ENCODE measurements at places on chromosomes 5 and 9.
A peak's percentile ranks its signal among the peaks of the same experiment; 100 is the strongest.

- DNase-seq: no peak
These were observed 461.0 kb downstream of the GADD45G start for GRCh38 chr9:90065851-90066250.

DNA sequence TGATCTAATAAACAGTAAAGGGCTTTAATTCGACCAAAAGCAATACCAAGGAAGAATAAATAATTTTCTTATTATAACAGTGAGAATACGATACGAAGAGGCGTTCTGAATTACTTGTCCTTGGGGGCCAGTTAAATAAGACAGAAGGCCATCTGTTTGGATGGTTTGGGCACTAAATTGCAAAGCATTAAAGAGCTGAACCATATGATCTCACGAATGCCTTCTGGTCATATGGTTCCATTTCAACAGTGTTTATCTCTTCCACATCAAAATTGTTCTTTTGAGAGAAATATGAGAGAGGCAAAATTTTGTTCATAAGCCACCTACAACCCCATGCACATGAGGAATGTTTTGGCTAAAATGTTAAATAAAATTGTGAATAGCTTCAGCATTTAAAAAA is 605.4 kb downstream of the PTPRD start:
- DNase-seq: no peak

DNA sequence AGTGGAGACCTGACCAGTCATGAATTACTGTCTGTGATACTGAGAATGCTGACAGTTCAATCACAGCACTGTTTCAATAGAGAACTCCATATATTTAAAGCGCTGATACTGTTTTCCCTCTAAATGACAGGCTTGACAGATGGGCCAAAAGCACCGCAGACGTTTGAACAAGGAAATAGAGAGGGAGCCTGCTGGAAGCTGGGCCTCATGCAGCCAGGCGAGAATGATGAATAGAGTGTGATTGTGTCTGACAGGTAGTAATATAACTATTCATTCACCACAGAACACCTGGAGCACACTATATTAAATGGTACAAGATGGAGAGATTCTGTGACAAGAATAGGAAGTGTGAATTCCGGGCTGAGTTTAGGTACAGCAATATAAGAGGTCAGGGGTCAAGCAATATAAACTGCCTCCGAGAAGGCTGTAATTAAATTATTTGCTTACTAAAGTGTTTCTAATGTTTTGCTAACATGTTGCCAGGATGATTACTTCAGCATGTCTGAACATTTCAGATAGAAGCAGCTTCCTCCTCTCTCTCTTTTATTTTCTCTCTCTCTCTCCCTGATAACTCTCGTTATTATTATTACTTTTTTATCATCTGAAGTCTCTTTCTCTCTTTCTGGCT is 297.7 kb downstream of the CSNK1G3 start:
- DNase-seq: no peak

- no peak for DNase-seq
These were observed 95.3 kb downstream of the ZNF608 start for GRCh38 chr5:124650951-124651662.

DNA sequence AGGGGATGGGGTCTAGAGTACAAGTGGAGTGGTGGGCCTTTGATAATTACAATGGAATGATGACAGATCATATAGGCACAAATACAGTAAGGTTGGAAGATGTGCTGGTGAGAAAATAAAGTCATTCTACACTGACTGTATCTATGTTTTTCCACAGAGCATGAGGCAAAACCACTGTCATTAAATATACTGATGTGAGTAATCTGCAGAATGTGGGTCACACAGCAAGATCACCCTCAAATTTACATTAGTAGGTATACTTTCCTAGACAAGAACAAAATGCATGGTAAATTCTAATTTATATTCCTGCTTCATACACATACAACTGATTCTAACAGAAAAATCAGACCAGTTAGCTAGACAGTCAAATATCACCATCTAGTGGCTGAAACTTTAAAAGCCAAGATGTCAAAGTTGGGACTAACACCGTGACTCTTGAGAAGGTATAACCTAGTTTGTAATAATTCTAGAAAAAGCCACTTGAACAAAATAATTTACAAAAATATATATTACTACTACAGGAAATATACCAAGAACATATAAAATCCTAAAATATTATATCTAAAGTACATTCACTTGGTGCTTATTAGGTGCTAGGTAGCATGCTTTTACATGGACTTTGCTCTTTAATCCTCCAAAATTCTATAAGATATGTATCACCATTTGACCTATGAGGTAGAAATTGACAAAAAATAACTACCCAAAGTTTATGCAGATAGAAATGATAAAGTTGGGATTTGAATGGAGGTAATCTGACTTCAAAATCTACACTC is 19.5 kb downstream of the TTC33 start:
- DNase-seq: peak; percentile 68

DNA sequence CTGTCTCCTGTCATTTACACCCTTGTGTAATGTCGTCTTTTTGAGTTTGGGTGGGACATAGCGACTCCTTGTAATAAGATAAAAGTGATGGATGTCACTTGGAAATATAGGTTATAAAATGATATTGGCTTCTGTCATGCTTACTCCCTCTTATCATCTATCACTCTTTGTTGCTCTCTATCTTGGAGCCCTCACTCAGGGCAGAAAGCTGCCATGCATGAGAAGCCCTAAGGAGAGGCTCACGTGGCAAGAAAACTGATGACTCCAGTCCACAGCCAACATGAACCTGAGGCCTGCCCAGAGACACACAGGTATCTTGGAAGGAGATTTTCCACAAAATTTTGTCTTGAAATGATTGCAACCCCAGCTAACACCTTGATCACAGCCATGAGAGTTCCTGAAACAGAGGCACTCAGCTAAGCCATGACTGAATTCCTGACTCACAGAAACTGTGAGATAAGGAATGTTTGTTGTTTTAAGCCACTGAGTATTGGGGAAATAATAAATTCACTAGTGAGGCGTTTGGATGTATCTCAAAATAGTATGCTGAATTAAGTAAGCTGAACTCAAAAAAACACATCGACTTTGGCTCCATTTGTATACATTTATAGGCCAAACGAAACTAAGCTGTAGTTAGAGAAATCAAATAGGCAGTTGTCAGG is 216.7 kb downstream of the CDH18 start:
- DNase-seq: no peak

GRCh38 chr5:107505763-107506534 is 164.8 kb downstream of the EFNA5 start:
- no peak for DNase-seq
